Mesenchymal stem cell (in vitro differentiated cells and primary cell): ENCODE measurements at places on chromosomes 1 and 21.

DNA sequence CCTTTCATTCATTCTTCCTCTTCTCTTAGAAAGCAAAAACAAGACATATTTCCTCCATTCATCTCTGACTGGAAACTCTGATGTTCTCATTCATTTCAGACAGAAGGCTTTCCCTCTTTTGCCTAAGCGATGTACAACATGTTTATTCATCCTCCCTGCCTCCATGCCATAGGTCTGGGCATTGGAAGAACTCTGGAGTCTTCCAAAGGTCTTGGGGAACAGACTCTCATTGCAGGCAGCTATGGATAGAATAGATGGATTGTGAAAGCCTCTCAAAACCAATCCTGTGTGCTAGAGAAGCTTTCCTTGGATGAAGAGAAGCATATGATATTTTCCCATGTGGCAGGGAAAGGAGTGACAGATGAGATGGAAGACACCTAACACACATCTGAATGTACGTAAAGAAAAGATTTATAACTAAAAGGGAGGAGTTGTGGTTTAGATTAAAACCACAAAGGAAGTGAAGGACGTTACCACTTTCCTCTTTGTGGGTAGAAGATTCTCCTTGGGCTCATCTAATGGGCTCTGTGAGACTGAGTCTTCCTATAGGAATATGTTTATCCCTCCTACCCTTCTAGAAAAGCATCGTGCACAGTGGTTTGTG lies 38.7 kb downstream of the BCL9 start:
- peak overlapping the region; percentile 99 for H3K27ac ChIP-seq
- H3K27me3 ChIP-seq = no peaks in the 10 kb centered on the region
- no peaks in the 10 kb centered on the region for H3K36me3 ChIP-seq
- H3K4me3 ChIP-seq = no peak overlapping the region
- DNase-seq = peak; percentile 88

GRCh38 chr1:87213135-87213515 lies 115.6 kb upstream of the LMO4 start:
- DNase-seq = no peak
- no peaks in the 10 kb centered on the region for H3K36me3 ChIP-seq
- H3K4me3 ChIP-seq = no peak overlapping the region
- no peaks in the 10 kb centered on the region for H3K4me1 ChIP-seq

DNA sequence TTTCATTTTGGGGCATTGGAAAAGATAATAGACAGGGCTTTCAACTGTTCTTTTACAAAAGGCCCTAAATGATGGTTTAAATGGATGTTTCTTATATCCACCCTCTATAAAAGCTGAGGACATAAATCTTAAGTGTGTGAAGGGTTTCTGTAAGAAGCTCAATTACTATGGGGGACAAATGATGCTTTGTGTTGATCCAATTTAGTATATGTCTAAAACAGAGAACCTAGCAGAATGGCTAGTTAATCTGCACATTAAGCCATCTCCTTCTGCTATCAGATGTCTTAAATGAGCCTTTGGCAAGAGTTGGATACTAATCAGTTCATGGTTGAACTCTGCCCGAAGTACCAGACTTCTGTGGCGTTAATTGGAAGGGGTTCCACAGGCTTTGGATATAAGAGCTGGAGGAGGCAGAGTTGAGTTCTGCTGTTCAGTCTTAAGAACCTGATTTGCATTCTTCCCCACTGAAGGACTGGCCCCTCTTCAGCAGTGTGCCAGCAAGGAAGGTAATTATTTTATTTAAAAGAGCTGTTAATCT lies 43.1 kb downstream of the PTGFRN start:
- H3K27ac ChIP-seq = no peak overlapping the region
- DNase-seq = no peak
- H3K27me3 ChIP-seq = no peaks in the 10 kb centered on the region
- peaks cover 5% of the 10 kb centered on the region for H3K4me1 ChIP-seq
- no peak overlapping the region for H3K4me3 ChIP-seq

DNA sequence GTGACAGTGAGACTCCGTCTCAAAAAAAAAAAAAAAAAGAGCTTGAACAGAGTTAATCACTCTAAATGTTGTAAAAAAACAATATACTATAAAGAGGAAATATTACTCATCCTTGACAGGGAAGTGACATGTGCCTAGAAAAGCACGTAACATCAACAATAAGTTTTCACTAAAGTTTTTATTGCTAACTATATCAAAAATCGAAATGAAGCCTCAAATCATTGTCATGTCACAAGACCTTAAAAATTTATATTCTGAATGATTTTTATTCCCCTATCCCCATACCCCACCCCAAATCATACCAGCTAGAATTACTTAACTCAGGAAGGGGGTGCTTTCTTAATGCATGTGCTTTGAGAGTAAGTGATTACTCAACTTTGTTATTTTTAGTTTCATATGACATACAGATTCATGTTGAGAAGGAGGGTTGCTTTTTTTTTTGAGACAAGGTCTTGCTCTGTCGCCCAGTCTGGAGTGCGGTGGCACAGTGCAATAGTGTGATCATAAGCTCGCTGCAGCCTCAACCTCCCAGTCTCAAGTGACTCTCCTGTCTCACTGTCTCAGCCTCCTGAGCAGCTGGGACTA lies 53.6 kb upstream of the MUTYH start:
- no peaks in the 10 kb centered on the region for H3K27me3 ChIP-seq
- no peaks in the 10 kb centered on the region for H3K36me3 ChIP-seq
- no peak overlapping the region for H3K27ac ChIP-seq
- H3K4me1 ChIP-seq = no peaks in the 10 kb centered on the region
- no peak overlapping the region for H3K4me3 ChIP-seq
